ENCODE measurements at places on chromosomes 11 and 22.
A peak's percentile ranks its signal among the peaks of the same experiment; 100 is the strongest.

GRCh38 chr11:26490546-26490945, 81.5 kb downstream of the MUC15 start:
- DNase-seq = no peak
- no peaks in the 10 kb centered on the region for H3K36me3 ChIP-seq
- no peaks in the 10 kb centered on the region for H3K27me3 ChIP-seq
- no peak overlapping the region for H3K4me3 ChIP-seq
- no peak overlapping the region for H3K27ac ChIP-seq

DNA sequence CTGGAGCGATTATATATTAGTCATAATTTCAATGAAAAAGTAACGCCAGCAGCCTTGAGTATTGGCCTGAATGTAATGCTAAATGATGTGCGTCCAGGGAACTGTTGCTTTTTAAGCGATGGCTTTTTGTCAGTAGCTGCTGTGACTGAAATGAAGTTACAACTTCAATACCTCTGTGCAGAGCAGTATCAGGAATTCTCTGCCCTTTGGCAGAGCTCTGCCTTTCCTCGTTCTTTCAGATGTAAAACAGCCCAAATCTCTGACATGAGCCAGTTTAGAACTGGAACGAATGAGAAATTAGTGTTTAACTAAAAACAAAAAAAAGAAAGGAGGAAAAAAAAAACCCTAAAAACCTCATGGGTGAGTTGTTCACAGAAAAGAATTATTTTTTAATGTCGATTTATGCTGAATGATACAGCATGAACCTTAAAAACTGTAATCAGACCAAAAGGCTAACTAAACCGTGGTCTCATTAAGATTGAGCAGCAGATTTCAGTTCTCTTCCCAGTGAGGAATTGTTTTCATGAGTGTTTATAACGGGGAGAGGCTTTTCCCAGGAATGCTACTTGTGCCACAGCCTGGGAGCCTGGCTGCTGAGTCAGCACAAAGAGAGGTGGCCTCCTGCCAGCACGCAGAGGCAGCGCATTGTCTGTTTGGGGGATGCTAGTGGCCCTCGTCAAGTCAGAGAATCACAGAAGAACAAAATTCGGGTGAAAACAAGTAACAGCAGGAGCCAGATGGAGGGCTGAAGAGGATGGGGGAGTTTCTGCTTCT, 146.2 kb upstream of the RASSF10 start:
- no peaks in the 10 kb centered on the region for H3K36me3 ChIP-seq
- no peak for DNase-seq
- no peaks in the 10 kb centered on the region for H3K27me3 ChIP-seq
- peaks cover 3% of the 10 kb centered on the region for H3K4me1 ChIP-seq
- H3K27ac ChIP-seq = peak overlapping the region; percentile 61

GRCh38 chr11:65864706-65865471, 4.7 kb downstream of the MUS81 start:
- no peak overlapping the region for H3K4me3 ChIP-seq
- no peak overlapping the region for H3K27ac ChIP-seq
- peaks cover 69% of the 10 kb centered on the region for H3K36me3 ChIP-seq
- no peak for DNase-seq

- no peaks in the 10 kb centered on the region for H3K36me3 ChIP-seq
- no peaks in the 10 kb centered on the region for H3K27me3 ChIP-seq
- no peak overlapping the region for H3K27ac ChIP-seq
- DNase-seq = no peak
- no peak overlapping the region for H3K4me3 ChIP-seq
- no peaks in the 10 kb centered on the region for H3K4me1 ChIP-seq
Measured at GRCh38 chr11:36540998-36541397, 26.8 kb upstream of the RAG1 start.

- peaks cover 12% of the 10 kb centered on the region for H3K36me3 ChIP-seq
- H3K4me1 ChIP-seq = peaks cover 99% of the 10 kb centered on the region
- no peaks in the 10 kb centered on the region for H3K27me3 ChIP-seq
- H3K4me3 ChIP-seq = no peak overlapping the region
Measured at GRCh38 chr11:65434667-65435410, 12.2 kb downstream of the NEAT1 start.
